ENCODE measurements at places on chromosomes 2 and 18.

GRCh38 chr2:27372937-27373336 is 2.5 kb downstream of the SNX17 start:
- no peak for DNase-seq

- DNase-seq = no peak
Observed at GRCh38 chr2:47259829-47260228, 104.7 kb upstream of the STPG4 start.

DNA sequence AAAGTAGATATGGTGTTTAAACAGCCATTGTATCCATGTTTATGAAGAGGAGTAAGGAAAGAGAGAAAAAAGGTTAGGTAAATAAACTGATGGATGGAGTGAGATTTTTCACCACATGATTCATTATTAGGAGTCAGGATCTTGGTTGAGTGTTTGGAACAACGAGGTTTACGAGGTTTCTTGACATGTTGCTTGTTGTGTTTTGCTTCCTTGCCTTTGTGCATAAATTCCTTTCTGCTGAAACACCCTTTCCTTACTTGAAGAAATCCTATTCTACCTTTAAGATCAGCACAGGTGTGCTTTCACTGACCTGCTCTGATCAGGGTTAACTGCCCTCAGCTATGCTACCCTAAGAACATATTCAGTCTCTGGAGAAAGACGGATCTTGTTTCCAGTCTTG is 66.6 kb downstream of the EFEMP1 start:
- no peak for DNase-seq

- DNase-seq = no peak
Observed at GRCh38 chr18:69755041-69755440, 192.6 kb downstream of the CD226 start.

- no peak for DNase-seq
Observed at GRCh38 chr2:39127973-39128372, 7.1 kb upstream of the SOS1 start.

- DNase-seq = no peak
Observed at GRCh38 chr2:187034434-187034833, 185.5 kb upstream of the ZSWIM2 start.

- no peak for DNase-seq
Observed at GRCh38 chr2:57386305-57386704, 660.3 kb upstream of the VRK2 start.

- DNase-seq = no peak
Observed at GRCh38 chr18:67771271-67771670, 254.8 kb upstream of the DSEL start.

DNA sequence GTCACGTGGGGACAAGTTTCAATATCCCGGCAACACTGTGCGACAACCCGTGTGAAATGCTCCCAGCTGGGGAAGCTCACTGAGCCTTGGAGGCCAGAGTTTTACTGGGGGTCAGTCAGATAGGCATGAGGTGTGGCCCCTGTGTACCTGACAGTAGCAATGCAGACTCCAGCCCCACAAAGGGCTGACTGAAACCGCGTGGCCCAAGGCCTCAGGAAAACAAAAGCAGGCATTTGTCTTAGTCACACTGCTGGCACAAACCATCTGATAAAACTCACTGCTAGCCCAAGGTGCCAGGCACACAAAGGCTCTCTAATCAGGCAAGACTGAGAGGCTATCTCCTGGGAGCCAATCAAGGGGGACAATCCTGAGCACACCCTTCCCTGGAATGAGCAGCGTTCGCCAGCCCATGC is 786.6 kb upstream of the RAB6C start:
- DNase-seq = no peak

- no peak for DNase-seq
Observed at GRCh38 chr2:131509615-131510014, 17.4 kb upstream of the MZT2A start.

DNA sequence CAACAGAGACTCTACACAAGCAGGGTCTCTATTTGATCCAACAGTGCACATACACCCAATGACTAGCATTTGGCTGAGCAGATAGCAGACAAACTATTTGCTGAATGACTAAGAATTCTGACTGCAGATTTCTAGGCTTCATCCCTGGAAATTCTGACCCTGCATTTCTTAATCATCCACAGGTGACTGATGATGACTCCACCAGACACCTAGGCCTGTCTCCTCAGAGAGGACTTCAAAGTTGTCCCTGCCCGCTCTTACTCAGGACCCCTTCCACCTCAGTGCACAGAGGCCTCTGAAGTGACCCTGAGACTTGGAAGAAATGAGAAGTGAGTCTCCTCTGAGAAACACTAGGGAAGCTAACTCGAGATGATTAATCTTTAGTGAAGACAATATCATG is 51.3 kb downstream of the SEPTIN10 start:
- DNase-seq = no peak

DNA sequence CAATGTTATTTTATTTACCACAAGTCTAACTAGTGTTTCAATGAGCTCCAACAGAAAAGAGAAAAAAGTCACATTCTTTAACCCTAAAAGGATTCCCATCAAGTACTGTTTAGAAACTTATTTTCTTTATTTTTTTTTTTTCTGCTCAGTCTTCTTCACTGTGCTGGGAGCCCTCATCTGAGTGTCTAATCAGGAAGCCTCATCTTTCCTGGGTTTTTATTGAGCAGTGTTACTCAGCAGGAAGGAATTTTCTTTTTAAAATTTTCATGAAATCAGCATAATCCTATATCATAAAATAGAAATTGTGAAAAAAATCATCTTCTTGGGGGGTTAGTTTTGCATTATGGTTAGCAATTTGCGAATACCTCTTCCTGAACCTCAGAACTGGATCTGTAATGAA is 453.8 kb downstream of the CDH2 start:
- no peak for DNase-seq
